ENCODE measurements at places on chromosomes 12 and 14.

- DNase-seq = no peak
Measured at GRCh38 chr14:66752109-66752508, 244.2 kb downstream of the GPHN start.

DNA sequence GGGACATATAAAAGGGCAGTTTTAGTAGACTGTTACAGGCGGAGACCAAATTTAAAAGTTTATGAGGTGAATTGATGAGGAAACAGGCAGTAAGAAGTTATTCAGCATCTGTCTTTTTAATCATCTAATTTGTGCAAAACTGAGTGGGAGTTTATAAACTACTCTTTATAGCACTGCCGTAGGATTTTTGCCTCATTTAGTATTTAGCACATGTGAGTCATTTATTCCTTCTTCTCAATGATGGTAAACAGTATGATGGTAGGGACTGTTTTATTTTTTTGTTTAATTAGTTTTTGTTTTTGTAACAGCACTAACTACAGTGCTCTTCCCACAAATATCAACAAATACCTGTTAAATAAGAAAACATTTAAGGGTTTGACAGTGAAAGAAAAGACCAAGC lies 20.6 kb downstream of the TOGARAM1 start:
- no peak for DNase-seq

GRCh38 chr14:98954349-98955000 lies 317.5 kb downstream of the BCL11B start:
- no peak for DNase-seq

- peak; percentile 50 for DNase-seq
Measured at GRCh38 chr12:120252071-120252906, 13.2 kb downstream of the PXN start.

- no peak for DNase-seq
Measured at GRCh38 chr14:40760704-40761103, 846.0 kb upstream of the LRFN5 start.

GRCh38 chr12:41966001-41966400 lies 178.7 kb downstream of the GXYLT1 start:
- DNase-seq = no peak

DNA sequence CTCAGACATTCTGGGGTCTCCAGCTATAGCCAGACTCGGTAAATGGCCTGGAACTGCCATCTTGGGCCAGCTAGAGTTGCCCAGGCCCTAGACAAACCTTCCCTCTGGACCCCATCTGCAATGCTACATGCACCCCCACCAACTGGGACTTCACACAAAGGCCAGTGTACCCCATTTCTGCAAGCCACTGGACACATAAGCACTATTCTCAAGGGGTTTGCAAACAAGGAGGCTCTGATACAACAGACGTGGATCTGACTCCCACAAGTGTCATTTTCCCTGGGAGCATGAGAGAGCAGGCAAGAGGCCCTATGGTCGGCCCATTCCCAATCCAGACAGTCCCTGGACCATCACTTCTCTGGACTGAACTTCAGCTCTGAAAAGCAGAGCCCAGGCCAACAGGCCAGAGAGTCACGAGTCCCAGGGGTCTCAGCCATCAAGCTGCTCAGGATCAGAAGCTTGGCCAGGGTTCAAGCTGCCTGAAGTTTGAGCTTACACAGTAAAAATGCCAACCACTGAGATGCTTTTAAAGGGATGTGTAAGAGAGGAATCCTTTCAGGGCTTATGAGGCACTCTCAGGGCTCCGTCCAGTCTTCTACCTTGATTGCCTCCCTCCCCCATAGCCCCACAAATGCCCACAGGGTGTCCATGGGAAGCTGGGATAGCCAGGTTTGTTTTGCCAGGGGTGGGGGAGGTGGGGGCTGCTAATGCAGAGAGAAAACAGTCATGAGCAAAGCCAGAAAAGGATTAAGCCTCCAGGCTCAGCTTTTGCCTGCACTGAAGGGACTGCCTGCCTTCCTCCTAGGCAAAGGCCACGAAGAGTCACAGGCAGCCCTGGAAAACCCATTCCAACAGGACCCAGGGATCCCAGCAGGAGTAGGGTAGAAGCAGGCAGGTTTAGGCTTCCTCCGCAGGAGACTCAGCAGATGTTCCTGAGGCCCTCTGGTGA lies 31.7 kb upstream of the PNMA1 start:
- DNase-seq = no peak

DNA sequence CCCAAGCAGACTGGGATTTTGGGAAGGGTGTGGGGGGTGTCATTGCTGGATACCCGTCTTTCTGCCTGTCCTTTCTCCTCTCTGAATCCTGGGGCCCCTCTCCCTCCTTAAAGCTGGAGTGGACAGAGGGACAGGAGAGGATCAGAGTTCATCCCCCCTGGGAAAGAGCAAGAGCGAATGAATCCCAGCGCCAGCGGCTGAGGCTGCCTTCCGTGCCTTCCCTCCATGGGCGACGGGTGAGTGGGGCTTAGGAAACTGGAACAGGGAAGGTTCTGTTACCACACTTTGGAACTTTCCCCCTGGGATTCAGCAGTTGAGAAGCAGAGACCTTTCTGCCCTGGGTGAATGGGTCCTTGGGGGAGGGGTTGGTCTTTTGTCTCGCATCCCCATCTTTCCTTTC lies 16.2 kb upstream of the RIN3 start:
- DNase-seq = no peak

- no peak for DNase-seq
Measured at GRCh38 chr14:95713596-95714371, at the start of gene TCL1A. TSS of gene TCL1A (minus strand) at chr14:95714125. CDS start at chr14:95714066, 59 bp downstream.

- DNase-seq = no peak
Measured at GRCh38 chr14:24145690-24146452, 539 bp downstream of the PSME2 start.

Measured in stimulated activated CD4-positive, alpha-beta T cell treated with anti-CD3 and anti-CD28 coated beads, Interleukin-1b, Interleukin-23, amount 100 ng/mL, for 24 hours (primary cell).